Muscle of leg (tissue), 16 donors: ENCODE measurements at places on chromosomes 12 and 14.

GRCh38 chr12:42284157-42284556, 41.7 kb downstream of the ZCRB1 start:
- DNase-seq, result no peak

GRCh38 chr14:36805131-36805559, 143.5 kb downstream of the PAX9 start:
- peak; percentile 5 for DNase-seq

DNA sequence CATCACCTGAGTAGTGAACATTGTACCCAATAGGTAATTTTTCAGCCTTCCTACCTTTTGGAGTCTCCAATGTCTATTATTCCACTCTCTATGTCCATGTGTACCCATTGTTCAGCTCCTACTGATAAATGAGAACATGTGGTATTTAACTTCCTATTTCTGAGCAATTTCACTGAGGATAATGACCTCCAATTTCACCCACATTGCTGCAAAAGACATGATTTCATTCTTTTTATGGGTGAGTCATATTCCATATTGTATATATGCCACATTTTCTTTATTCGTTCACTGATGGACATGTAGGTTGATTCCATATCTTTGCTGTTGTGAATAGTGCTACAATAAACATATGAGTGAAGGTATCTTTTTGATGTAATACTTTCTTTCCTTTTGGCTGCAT, 16.4 kb upstream of the BTG1 start:
- DNase-seq, result no peak

GRCh38 chr14:83173687-83174086, 1640.0 kb upstream of the SEL1L start:
- DNase-seq, result no peak

GRCh38 chr12:870378-870777, 79.1 kb downstream of the RAD52 start:
- DNase-seq, result no peak

- DNase-seq, result no peak
Observed at GRCh38 chr14:21015312-21015711, 9.5 kb downstream of the NDRG2 start.

DNA sequence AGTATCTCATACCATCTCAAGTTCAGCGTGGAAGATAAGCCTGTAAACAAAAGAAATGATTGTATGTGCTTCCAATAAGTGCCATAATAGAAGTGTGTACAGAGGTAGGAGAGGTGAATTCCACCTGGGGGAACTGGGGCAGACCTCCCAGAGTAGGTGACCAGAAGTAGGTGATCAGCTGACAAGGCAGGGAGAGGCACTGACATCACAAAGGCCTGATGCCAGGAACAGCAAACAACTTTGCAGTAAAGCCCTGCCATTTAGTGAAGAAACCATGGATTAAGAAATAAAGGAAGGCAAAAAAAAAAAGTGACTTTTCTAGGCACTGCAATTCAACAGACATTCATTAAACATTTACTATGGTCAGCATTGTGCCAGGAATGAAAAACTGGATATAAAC, 31.1 kb downstream of the NR1H4 start:
- DNase-seq, result no peak

- no peak for DNase-seq
Observed at GRCh38 chr12:121456551-121456950, 56.6 kb downstream of the RNF34 start.

DNA sequence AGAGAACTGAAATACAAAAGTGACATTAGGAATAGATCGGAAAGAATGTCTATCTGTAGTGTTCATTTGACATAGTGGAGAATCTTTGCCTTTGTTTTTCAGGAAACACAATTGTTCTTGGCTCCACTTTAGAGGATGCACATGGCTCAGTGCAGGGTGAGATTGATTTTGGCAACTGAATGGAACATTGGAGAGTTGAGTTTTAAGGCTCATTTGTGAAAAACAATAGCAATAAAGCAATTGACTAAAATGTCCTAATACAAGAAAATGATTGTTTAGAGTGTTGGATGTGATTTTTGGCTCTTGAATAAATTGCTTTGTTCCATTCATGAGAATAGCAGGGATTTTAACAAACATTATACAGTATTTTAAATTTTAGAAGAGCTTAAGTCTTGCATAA, 116.4 kb downstream of the SLC38A1 start:
- peak; percentile 35 for DNase-seq

GRCh38 chr14:100890061-100890850, 13.3 kb downstream of the RTL1 start:
- DNase-seq, result no peak

DNA sequence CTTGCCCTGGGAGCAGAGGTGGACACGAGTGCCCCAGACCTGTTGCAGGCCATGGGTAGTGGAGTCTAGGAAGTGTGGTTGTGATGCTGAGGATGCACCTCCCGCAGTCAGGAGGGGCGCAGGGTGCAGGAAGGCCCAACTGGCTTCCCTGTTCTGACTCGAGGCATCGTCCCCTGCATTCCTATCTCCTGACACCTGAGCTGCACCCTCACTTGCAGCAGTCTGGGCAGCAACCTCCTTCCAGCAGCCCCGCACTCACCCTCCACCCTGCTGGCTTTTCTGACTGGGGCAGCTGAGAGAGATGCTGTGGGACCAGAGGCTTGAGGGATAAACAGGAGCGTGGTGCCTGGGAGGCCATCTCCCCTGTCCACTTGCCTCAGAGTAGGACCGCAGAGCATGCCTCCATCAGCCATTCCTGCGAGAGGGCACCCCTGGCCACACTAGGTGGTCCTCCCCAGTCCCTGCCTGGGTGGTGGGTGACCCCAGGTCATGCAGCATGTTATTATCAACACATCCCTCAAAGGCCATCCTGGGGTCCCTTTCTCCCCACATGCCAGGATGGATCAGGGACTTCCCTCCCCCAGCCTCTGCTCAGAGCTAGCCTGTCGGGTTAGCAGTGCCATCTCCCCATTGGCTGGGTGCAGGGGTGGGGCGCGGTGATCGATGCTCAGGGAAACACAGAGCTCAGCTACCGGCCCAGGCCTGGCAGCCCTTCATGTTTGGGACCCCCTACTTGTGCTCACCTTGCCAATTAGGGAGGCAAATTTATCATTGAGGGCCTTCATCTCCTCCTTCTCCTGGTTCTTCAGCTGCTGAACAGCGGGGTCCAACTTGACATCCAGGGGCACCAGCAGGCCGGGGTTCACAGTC, 719 bp downstream of the KRT80 start:
- no peak for DNase-seq

GRCh38 chr12:2673966-2674810, 120.6 kb upstream of the FKBP4 start:
- no peak for DNase-seq

GRCh38 chr14:21229821-21230220, 39.4 kb downstream of the HNRNPC start:
- DNase-seq, result no peak

- no peak for DNase-seq
Observed at GRCh38 chr14:64801046-64801445, 78.7 kb downstream of the SPTB start.

- peak; percentile 87 for DNase-seq
Observed at GRCh38 chr12:25818596-25819390, 139.7 kb upstream of the RASSF8 start.

DNA sequence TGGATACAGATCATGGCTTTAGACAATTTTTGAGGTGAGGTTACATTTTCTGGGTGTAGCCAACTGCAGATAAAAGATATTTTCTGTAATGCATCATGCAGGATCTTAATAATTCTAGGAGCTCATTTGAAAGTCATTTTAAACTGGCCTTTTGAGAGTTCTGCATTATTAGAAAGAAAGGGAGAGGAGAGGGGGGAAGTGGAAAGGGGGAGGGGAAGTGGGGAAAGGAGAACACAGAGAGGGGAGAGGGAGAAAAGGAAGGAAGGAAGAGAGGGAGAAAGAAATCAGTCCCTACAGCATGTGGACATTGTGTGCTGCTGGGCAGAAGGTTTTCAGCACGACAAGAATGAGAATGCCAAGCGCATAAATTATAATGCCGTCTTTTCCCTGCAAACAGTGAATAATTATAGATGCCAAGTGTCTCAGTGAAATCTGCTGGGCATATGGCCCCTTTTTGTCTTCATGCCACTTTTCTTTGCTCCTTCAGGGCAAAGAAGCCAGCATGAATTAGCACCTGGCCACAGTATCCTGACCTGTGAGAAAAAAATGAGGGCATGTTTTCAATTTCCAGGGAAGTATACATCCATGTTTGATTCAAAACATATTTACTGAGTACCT, 22.7 kb upstream of the PPP2R5C start:
- DNase-seq, result no peak

- DNase-seq, result no peak
Observed at GRCh38 chr14:104880584-104881210, 15.6 kb downstream of the CEP170B start.

DNA sequence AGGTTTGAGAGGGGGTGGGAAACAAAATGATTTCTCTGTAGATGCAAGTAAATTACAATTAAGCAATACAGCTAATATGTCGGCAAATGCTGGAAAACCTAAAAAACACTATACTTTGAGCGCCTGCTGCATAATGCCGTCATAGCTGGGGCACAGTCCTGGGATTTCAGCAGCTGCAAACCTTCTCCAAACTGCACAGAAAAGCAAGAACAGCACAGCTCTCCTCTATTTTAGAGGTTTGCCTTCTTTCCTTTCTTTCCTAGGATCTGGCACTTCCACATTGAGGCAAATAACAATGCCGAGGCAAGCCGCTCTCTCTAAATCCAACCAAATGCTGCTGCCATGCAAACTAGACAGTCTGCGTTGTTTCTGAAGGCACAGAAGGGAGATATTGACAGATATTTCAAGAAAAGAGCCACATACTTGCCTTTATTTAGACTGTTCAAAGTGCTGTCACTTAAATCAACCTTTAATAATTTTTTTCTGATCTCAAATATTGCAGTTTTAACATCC, 287.1 kb upstream of the G2E3 start:
- DNase-seq, result peak; percentile 31

DNA sequence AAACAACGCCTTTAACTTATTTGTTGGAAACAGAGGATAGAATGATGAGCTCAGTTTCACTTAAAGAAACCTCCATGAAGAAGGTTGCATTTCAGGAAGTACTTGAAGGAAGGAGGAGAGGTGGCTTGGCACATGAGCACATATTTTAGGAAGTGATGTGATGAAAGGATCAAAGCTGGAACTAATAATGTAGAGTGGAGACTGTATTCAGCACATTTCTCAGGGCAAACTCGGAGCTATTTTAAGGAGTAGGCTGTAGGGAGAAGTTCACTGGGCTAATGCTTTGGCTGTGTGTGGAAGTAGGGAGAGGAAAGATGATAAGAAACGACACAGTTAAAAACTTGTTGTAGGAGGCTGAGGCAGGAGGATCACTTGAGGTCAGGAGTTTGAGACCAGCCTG, 272.8 kb downstream of the AKAP6 start:
- peak; percentile 57 for DNase-seq

- DNase-seq, result no peak
Observed at GRCh38 chr14:101591582-101591981, 30.3 kb downstream of the DIO3 start.

GRCh38 chr12:40976546-40976945, 211.6 kb upstream of the PDZRN4 start:
- DNase-seq, result no peak

- no peak for DNase-seq
Observed at GRCh38 chr14:84707830-84708229, 822.1 kb upstream of the FLRT2 start.

DNA sequence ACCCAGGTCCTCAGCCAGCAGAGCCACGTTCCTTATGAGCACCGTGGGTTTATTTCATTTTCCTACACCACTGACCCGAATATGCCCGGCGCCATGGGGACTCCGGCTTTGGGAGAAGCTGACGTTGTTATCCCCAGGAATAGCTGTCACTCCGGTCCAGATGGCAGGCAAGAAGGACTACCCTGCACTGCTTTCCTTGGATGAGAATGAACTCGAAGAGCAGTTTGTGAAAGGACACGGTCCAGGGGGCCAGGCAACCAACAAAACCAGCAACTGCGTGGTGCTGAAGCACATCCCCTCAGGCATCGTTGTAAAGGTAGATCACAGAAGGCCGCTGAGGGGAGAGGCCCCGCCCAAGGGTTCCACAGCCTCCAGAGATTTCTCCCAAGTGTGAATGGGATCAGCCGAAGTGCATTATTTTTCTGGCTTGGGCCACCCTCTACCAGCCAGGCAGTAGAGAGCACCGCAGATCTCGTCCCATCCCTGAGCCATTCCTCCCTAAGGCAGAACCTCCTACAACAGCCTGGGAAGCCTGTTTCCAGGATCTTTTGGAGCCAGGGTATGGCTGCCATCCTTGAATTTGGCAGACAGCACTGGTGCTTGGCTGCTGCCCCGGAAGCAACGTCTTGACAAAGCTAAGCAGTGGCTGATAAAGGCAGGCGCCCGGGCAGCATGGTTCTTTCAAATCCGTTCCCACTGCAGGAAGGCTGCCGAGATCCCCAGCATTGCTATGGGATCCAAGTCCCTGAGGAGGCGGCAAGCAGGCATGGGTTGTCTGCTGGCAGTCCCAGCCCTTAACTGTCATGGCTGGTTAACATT, 17.8 kb downstream of the CDK2AP1 start:
- DNase-seq, result peak; percentile 18

- DNase-seq, result no peak
Observed at GRCh38 chr12:20342111-20342510, 26.2 kb upstream of the PDE3A start.

DNA sequence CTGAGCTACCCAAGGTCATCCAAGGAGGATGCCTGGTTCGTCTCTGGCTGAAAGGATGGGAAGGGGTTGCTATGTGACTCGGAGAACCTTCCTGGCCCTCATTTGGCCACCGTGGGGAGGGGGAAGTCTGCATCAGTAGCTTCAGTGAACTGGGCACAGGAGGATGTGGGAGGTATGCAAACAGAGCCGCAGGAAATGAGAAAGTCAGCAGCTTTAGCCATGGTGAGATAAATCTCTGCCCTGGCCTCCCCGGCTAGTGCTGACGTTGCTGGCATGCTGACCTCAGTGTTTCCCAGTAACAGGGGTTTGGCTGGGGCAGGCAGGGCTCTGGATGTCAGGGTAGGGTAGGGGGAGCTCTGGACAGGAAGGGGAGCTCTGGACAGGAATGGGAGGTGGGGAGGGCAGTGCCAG, 2.3 kb upstream of the CEBPE start:
- DNase-seq, result peak; percentile 44

DNA sequence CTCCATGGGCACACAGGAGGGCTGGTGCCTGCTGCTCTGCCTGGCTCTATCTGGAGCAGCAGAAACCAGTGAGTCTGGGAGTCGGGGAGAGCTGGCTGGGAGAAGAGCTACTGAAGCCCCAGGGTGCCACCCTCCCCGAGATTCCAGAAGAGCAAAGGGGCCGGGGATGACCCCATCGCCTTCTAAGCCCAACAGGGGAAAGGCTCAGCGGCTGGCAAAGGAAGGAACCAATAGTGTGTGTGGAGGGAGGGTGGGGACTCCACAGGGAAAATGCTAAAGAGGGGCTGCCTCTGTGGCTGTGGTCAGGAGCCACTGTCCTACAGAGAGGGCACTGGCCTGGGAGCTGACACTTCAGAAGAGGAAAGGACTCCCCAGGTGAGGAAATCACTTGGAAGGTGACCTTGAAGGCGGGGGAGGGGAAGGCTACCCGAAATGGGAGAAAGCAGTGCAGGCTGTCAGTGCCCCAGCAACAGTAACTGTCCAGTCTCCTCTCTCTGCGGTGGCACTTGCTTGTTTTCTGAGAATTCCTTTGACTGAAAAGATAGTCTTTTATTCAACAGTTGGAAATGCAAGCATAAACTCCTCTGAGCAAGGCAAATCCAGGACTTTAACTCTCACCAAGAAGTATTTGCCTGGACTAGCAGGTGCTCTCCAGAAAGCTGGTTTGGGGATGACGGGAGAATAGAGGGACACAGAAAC, 552 bp downstream of the TAPBPL start:
- peak; percentile 36 for DNase-seq
